ENCODE measurements at places on chromosomes 7 and 10.

- DNase-seq, result no peak
Measured at GRCh38 chr10:128710098-128710797, 584.0 kb upstream of the MKI67 start.

- DNase-seq, result no peak
Measured at GRCh38 chr10:101770331-101771215, 5.3 kb downstream of the FGF8 start.

GRCh38 chr10:71998840-71999194, 34.6 kb downstream of the CHST3 start:
- peak; percentile 78 for DNase-seq

DNA sequence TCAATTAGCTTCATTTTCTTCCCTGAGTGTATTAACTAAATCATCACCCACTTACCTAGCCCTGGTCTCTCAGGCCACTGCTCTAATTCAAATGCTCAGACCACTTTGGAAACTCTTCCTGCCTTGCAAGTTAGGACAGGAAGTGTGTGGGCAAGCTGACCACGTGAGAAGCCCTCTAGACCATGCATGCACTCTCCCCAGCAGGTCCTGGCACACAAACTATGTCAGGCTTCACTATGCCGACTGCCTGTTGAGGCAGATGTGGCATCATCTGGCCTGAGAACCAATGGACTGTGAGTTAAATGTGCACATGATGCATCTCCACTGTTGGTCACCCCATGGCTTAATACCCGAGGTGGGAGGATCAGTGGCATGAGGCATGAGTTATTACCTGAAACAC, 439.6 kb downstream of the GRID1 start:
- no peak for DNase-seq

DNA sequence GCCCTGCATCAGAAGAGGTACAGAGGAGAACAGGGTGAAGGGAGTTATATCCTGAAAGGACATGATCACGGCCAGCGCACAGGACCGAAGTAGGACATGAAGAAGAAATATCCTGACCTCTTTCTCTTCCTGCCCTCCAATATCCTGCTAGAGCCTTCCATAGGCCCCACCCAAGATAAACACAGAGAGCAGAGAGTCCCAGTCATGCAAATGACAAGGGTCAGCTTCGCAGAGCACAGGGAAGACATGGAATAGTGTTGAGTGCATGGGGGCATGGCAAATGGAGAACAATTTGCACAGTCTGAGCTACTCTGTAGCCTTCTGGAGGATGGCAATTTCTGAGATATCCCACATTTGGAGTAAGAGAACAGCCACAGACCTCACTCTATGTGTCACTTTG, 371.4 kb downstream of the GRM8 start:
- DNase-seq, result no peak

- no peak for DNase-seq
Measured at GRCh38 chr7:122161628-122162027, 17.6 kb upstream of the AASS start.

GRCh38 chr10:132058793-132059759, 6.7 kb upstream of the JAKMIP3 start:
- no peak for DNase-seq

- DNase-seq, result no peak
Measured at GRCh38 chr10:133231946-133232574, 2.0 kb downstream of the UTF1 start.

- no peak for DNase-seq
Measured at GRCh38 chr7:28672397-28672797, 260.1 kb downstream of the CREB5 start.

DNA sequence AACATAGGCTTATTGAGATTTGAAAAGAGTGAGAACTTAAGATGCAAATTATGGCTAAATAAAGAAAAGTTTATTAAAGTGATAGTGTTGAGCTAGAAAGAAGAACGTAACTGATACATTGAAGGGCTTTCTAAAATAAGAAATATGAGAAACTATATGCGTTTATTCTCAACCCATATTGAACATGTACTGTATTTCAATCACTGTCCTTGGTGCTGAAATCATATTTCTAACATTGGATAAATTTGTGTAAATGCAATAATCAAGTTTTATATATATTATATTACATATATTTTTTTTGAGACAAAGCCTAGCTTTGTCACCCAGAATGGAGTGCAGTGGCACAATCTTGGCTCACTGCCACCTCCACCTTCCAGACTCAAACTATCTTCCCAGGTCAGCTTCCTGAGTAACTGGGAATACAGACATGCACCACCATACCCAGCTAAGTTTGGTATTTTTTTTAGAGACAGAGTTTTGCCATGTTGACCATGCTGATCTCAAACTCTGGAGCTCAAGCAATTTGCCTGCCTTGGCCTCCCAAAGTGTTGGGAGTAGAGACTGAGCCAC, 1065.8 kb downstream of the REEP3 start:
- DNase-seq, result no peak

GRCh38 chr10:28783087-28783486, 105.8 kb downstream of the BAMBI start:
- DNase-seq, result no peak

DNA sequence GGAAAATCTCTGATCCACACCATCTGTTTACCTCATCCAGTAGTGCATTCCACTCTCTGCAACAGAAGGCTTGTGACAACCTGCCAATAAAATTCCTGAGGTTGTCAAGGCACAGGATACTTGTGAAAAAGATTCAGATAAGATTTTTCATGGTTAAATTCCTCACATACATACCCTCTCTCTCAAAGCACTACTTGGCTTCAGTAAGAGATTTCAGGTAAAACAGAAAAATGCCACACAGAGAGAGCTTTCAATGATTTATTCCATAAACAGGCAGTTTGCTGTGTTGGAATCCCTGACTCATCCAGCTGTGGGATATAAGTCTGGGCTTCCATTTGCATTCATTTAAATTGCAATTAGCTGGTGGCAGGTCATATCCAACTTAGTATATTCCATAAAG, 99.7 kb upstream of the CAV2 start:
- no peak for DNase-seq

DNA sequence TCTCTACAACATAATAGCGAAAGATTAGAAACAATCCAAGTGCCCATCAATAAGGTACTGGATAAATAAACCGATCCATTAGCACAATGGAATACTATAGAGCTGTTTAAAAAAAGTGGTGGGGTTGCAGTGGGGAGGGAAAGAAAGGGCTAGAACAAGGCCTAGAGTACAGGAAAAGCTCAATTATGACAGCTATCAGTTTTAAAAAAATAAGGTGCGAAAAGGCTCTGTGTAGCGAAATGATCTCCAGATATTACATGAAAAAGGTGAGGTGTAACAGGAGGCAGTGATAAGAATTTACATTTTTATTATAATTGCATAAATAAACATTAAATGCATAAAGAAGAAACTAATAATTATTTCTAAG, 30.8 kb downstream of the CYTH3 start:
- no peak for DNase-seq

DNA sequence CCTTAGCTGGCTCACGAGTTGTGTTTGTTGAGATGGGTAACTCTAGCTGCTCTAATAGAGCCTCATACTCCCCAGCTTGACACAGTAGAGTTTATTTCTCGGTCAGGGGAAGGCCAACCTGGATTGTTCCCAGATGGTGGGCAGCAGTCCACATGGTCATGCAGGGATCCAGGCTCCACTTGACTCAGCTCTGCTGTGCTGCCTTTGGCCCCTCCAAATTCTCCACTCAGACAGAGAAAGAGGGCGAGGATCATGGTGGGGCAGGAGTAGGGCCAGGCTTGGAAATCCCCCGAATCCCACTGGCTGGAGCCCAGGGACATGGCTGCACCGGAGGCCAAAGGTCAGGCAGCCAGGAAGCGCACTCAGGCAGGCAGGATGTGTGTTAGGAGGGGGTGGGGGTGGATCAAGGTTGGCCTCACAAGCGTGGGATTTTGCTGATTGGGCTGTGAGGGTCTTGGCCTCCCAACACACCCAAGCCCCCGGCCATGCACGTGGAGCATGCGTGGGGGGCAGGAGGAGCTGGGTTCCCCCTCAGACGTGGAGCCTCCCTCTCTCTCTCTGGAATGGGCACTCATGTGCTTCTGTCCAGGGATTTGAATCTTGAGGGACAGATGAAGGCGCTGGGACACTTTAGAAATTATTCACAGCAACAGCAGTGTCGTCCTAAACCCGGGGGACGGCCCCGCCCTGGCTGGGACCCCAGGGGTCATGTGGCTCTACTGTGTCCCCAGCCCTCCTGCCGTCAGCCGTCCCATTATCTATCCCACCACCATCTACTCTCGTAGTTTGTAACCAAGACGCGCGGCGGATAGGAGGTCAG, 44.8 kb downstream of the PDGFA start:
- DNase-seq, result peak; percentile 11
